ENCODE measurements at places on chromosomes 16 and 17. TPM values are rescaled to one million over a fixed set of nuclear protein-coding genes. Genes with fewer than 3 reads are reported as not detected.

The MYOCD gene
- 0.16 TPM for total RNA-seq

The FNDC8 gene
- not detected for total RNA-seq

The KRT222 gene
- not detected for total RNA-seq

The PRR15L gene
- total RNA-seq = not detected

The MCRIP1 gene
- 130 TPM for total RNA-seq

The IL32 gene
- total RNA-seq = 7.6 TPM

The KCNH6 gene
- total RNA-seq = not detected

The TNP2 gene
- not detected for total RNA-seq

The TNFSF13 gene
- total RNA-seq = 1.4 TPM

Measured in fibroblast of the aortic adventitia (primary cell).